T-cell (primary cell): ENCODE measurements at places on chromosomes 12 and 14.
A peak's percentile ranks its signal among the peaks of the same experiment; 100 is the strongest.

DNA sequence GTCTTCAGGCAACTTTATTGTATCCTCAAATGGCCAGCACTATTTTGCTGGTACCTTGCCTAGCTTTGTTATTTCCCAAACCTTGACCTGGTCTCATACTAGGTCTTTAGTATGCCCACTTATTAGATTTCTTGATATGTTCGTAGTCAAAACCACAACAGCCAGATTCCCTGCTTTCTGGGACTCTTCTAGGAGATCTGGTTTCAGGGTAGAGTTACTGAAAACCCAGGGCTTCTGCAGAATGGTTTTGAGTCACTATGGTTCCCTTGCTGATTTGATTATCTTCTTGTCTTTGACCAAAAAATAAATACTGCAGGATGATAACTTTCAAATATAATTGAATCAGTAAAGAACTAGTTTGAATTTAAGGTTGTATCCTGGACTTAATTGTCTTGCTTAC, 211.2 kb downstream of the FUT8 start:
- no peak for DNase-seq

GRCh38 chr14:36019126-36019525, 157.4 kb downstream of the PTCSC3 start:
- DNase-seq, result no peak

GRCh38 chr14:60116181-60116580, 24.5 kb downstream of the PCNX4 start:
- DNase-seq, result no peak

GRCh38 chr12:44462729-44463128, 413.4 kb downstream of the NELL2 start:
- no peak for DNase-seq

DNA sequence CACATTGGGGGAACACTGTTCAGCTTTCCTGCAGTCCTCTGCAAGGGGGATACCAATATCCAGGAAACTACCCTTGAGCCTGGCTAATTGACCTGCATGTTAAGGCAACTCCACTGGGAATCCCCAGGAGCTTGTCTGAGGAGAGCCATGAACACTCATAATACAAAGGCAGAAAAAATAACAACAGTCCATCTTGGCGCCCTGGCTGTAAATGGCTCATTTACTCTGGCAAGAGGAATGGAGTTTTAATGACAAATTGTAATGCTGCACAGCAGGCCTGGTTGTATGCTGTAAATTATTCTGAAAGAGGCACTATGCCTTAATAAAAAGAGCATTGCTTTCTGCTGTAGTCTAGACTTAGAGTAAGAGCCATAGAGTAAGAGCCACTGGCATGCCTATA, 58.3 kb downstream of the SLC8A3 start:
- no peak for DNase-seq

GRCh38 chr14:99568567-99569560, 35.1 kb downstream of the CCDC85C start:
- DNase-seq, result no peak

DNA sequence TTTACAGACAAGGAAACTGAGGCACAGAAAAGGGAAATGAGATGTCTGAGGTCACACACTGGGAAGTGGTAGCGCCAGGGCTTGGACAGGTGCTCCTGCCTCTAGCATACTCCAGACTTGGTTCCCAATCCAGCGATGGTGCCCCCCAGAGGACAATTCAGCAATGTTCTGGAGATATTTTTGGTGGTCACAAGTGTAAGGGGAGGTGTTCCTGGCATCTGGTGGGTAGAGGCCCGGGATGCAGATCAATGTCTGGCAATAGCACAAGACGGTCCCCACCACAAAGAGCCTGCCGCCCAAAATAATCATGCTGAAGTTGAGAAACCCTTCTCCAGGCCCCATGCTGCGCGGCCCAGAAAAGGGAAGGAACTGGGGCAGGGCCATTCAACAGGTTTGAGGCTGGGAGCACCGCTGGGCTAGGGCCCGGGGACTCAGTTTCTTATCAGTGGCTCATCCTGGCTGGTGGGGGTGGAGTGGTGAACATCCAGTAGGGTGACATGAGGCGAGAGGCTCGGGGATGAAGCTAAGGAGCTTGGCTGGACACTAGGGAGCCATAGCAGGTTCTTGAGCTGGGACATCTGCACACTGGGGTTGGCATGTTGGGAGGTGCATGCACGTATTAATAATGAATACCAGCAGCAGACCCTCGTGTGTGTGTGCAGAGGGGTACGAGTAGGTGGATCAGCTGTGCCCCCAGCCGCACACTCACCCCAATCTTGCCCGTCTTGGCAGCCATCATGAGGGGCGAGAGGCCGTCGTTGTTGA, 35.1 kb downstream of the TRPV4 start:
- DNase-seq, result no peak

- DNase-seq, result no peak
Observed at GRCh38 chr12:80857311-80857710, 80.4 kb downstream of the LIN7A start.

DNA sequence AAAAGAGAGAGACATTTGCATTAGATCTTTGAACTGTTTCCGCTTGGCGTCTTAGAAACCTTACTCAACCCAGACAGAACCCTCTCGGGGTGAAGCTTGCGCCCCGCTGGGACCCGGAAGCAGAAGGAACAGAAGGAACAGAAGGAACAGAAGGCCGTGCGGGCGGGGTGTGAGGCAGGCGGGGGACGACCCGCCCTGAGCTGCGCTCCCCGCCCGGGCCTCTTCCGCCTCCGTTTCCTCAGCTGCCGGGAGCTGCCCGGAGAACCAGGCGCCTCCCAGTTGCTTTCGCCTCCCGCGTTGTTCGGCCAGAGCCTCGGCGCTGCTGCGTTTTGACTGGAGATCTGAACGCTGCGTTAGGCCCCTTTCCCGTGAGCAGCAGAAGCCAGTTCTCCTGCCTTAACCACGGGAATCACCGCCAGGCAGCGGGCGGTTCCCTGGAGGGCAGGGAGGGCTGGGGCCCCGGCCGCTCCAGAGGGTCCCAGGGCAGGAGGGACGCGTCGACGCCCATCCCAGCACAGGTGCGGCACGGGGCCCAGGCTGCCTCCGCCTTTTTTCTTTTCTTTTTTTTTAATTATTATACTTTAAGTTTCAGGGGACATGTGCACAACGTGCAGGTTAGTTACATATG, 19.3 kb upstream of the MMP17 start:
- DNase-seq, result peak; percentile 21

- DNase-seq, result no peak
Observed at GRCh38 chr14:82757776-82758175, 1224.1 kb upstream of the SEL1L start.
